Adipocyte (in vitro differentiated cells): ENCODE measurements at places on chromosomes 1 and 21.
A peak's percentile ranks its signal among the peaks of the same experiment; 100 is the strongest.

DNA sequence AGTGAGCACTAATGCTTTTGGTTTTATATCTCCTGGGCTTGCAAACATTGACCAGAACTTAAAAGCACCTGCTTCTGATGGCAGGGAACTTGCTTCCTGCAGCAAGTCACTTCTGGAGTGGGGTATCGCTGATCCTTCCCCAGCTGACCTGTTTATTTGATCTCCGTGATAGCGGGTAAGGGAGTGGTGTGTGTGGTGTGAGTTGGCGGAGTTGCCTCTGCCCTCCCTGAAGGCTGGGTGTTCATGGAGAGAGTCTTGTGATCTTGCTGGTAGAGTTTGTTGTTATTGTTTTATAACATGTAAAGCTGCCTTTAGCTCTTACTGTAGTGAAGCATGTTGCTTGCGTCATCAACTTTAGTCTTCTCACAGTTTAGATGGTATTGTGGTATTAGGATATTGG, 3.9 kb downstream of the MFN2 start:
- no peak for DNase-seq

- no peak for DNase-seq
Measured at GRCh38 chr1:245108909-245109308, 45.9 kb upstream of the KIF26B start.

GRCh38 chr1:94806441-94806871, 13.7 kb upstream of the SLC44A3 start:
- DNase-seq: peak; percentile 61

DNA sequence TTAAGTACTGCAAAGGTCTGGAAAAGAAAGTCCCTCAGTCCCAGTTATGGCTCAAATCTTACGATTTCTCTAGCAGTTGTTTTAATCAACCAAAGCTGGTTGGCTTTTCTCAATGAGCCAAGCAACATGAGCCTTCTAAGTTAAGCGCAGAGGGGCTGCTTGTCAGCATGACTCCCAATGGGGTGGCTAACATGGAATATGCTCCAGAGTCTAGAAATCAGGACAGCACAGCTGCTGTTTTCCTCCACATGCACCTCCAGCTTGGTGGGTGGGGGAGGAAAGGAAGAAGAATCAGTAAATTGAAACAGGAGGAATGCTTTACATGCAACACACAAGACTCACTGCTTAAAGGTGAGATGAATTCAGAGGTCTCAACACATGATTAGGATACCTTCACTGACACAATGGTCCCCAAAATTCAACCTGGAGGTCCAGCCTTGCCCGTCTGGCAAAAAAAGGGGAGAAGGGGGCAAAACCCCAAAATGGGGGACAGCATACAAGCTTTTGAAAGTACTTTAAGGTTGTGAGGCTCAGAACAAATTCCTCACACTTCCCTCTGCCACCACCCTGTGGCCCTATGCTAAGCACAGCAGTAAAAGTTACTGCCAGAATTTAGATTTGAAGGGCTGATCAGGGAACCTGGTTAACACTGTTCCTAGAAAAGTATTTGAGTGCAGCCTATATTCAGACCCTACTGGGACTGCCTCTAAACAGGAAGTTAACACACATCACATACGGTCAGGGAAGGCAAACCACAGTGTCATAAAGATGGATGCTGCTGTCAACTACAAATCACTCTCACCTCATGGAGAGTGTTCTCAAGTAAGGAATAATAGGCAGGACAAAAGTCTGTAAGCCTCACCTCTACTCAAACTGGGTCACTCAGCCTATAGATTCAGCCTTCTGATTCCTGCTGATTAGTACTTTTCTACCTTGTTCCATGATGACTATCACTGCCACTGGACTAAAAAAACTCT, 2.6 kb downstream of the GATAD2B start:
- DNase-seq: peak; percentile 45

GRCh38 chr1:220642285-220642684, 47.9 kb upstream of the C1orf115 start:
- DNase-seq: no peak

DNA sequence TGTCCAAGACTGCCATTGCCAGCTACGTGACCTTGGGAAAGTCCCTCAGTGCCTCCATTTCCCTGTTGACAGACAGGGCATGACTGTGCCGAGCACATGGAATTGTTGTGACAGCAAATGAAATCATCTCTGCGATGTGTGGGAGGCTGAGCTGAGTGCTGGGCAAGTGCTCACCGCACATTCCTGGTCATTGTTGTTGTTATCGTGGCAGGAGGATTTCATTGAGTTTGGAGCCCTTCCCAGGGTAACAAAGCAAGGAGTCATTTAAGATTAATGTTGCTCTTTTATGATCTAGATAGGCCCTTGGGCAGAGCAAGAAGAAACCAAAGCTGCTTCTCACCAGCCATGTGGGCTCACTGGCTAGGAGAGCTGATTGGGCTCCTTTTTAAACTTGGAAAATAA, 39.6 kb upstream of the ITPKB start:
- DNase-seq: peak; percentile 88

- DNase-seq: no peak
Measured at GRCh38 chr1:211035821-211036380, 98.0 kb downstream of the KCNH1 start.

GRCh38 chr1:115041654-115042053, 12.0 kb downstream of the TSHB start:
- no peak for DNase-seq

DNA sequence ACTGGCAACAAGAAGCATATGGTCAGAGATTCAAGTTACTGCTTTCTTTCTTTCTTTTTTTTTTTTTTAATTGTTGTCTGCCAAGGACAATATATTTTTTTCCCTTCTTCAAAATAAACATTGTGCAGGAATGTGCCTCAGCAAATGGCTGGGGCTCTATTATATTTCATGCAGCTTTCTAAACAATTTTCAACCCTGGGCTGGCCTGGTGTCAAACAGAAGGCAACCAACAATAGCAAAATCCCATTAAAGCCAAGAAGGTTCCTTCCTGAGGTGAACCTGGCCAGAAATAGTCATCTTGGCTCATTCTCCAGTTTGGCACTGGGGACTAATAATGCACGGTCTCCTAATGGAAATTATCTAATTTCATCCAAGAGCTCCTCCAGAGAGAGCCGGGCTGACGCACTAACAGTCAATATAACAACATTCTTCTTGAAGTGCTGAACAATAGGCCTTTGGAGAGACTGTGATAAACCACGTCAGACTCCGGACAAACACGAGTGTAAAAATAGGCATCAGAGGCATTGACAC, 35.7 kb upstream of the HLX start:
- DNase-seq: peak; percentile 82

GRCh38 chr1:193763266-193763665, 576.9 kb upstream of the B3GALT2 start:
- peak; percentile 52 for DNase-seq
